ENCODE measurements at places on chromosomes 13 and 19.

- DNase-seq = peak; percentile 81
Observed at GRCh38 chr19:13001502-13002165, 6.4 kb downstream of the NFIX start.

- DNase-seq = no peak
Observed at GRCh38 chr13:106104281-106104901, 431.1 kb downstream of the EFNB2 start.

DNA sequence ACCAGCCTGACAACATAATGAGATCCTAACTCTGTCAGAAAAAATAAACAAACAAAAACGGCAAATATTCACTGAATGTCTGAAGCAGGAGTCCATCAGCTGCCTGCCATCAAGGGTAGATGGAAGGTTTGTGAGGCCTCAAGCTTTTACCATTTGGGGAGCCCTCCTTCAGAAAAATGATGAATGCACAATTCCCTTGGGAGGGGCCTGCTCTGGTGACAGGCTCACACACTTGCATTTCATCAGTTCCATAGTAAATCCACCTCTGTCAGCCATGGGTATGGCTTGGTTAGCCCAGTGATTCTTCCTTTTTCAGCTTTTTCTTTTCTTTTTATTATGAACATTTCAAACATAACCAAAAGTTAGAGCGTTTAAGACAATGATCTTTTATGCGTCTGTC lies 26.3 kb upstream of the KATNAL1 start:
- no peak for DNase-seq

GRCh38 chr13:97896446-97896845 lies 57.0 kb upstream of the IPO5 start:
- DNase-seq = no peak

DNA sequence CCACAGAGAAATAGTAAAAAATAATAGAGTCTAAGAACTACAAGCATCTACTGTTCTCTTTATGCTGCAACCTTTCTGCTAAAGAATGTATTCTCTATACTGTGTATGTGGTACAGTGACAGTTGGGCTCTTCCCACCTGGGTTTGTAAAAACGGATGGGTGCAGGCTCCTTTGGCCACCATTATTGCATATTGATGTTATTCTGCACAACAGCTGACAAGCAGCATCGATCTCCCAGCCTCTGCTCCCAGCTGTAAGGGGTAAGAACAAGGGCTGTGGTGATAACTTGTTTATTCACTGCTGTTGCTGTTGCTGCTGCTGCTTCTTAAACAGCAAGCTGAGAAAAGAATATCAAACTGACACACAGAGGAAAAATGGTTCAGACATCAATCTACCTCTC lies 56.1 kb downstream of the KCNRG start:
- DNase-seq = no peak

- DNase-seq = no peak
Observed at GRCh38 chr19:33429891-33430673, 56.6 kb downstream of the CEBPG start.

DNA sequence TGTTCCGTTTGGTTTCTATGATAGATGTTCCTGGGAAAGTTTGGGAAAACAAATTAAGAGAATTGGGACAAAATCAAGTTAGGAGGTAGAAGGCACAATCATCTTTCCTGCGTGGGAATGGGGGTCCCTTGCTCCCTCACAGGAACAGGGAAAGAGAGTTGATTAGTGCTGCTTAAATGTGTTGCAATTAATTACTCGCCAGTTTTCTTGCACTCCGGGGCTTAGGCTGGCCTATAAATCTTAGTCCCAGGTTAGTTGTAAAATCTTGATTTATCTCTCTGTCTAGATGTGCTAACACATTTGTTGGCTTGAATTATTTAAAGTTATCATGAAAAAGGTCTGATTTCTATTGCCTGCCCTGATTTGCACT lies 10.1 kb downstream of the B3GLCT start:
- DNase-seq = no peak

DNA sequence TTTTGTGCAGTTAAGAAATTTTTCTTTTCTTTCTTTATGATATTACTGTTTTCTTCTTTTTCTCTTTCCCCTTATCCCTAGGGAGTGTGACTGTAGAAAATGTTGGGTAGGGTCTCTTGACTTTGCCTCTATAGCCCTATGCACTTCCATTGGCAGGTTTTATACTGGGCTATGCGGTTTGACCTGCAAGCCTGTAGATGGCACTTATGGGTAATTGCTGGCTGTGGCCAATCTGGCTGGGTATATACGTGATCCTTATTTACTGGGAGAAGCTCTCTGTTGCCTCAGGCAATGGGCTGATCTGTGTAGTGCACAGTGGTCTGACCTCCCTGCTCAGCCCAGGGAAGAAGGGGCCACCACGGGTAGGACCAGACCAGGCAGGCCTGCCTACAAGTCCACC lies 78.8 kb downstream of the RAP2A start:
- no peak for DNase-seq

- no peak for DNase-seq
Observed at GRCh38 chr19:31545777-31546176, 196.5 kb upstream of the TSHZ3 start.

DNA sequence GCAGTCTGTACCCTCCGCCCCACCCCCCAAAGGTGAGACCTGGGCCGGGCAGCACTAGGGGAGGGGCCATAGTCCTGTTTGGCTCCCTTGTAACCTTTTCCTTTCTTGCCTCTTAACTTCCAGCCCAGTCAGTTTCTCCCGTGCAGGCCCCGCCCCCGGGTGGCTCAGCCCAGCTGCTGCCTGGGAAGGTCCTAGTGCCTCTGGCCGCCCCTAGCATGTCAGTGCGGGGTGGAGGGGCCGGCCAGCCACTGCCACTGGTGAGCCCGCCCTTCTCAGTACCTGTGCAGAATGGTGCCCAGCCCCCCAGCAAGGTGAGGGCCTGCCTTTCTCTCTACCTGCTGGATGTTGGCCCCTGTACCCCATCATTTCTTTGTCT lies 10.5 kb upstream of the PRR19 start:
- DNase-seq = no peak

GRCh38 chr13:21216332-21216731 lies 39.9 kb downstream of the MRPL57 start:
- DNase-seq = no peak

GRCh38 chr19:8567522-8568172 lies 9.6 kb downstream of the MYO1F start:
- no peak for DNase-seq

- DNase-seq = no peak
Observed at GRCh38 chr13:20473139-20473538, 52.5 kb downstream of the CRYL1 start.

DNA sequence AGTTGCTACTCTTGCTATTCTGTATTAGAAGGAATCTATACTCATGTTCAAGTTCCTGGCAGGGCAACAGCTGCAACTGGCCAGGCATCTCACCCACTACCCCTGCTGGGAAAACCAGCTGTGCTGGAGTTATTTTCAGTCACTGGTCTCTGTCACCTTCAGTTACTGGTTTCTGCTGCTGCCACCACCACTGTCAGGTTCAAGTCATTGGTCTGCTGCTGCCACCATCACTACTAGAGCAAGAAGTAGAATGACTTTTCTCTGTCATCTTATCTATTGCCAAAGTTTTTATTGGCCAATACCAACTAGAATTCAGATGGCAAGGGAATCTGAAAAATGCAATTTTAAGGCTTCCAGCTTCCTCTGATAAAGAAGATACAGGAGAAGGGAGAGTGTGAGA lies 1615.2 kb downstream of the OLFM4 start:
- no peak for DNase-seq

GRCh38 chr19:39839678-39840327 lies 5.8 kb upstream of the DYRK1B start:
- no peak for DNase-seq

- DNase-seq = no peak
Observed at GRCh38 chr13:77544355-77544754, 8.8 kb downstream of the SCEL start.

DNA sequence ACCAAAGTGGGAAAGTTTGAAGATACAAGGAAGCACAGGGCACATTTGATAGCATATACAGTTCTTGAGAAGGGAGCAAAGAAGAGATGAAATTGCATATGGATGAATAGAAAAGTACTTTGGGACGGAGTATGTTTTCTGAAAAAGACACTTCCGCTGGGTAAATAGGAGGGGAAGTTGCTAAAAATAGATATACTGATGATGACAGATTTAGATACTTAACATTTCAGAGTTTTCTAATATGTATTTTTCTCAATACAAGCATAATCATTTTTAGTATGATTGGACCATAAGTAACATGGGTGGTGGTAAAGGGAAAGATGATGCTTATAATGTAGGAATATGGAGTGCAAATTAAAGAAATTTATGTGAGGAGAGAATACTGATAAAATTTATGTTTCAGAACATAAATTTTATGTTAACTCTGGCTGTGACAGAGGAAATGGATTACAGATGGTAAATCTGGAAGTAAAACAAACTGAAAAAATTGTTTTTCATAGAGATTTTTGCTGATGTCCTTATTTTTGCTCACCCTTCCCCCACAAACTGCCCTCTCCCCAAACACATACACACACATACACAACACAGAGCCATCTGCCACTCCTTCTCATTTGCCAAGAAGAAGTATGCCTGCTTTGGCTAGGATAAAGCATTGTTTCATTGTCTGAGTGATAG lies 583.9 kb upstream of the MIR17HG start:
- no peak for DNase-seq

DNA sequence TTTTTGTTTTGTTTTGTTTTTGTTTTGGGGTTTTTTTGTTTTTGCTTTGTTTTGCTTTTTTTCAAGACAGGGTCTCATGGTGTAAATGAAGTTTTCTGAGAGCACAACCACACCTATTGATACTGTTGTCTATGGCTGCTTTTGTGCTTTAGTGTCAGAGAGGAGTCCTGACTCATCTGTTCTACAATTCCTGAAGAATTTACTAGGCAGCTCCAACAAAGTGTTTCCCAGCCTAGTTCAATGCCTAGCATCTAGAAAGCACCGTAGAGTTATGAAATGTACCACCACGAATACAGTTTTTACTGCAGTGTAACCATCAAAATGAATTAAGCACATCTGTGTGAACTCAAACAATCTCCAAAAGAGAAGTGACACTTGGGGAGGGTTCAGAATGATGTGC lies 21.2 kb downstream of the SAFB start:
- DNase-seq = no peak

- DNase-seq = peak; percentile 39
Observed at GRCh38 chr13:43785650-43786471, 911 bp downstream of the ENOX1 start.

- no peak for DNase-seq
Observed at GRCh38 chr13:49569993-49570689, 15.2 kb downstream of the RCBTB1 start.

DNA sequence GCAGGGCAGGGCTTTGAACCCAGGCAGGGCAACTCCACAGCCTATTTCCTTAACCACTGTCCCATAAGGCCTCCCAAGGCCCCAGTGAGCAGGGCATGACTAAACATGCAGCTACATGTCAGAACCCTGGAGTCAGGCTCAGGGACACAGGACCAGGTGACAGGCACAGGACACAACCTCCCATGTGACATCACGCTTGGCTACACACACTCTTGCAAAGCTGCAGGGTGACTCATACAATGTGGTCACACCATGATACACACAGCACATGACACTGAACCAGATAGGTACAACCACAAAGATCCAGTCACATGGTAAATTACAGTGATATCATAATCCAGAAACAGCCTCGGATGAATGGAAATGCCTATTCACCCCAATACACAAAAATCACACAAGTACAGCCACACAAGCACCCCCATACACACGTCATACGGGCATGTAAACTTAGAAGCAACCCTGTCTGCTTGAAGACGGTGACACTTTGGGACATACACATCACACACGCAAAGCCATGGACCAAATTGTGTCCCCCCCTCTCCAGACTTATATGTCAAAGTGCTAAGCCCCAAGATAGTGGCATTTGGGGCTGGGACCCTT lies 14.5 kb downstream of the KLK4 start:
- DNase-seq = no peak

- DNase-seq = peak; percentile 69
Observed at GRCh38 chr13:41061914-41062837, 867 bp downstream of the WBP4 start.

DNA sequence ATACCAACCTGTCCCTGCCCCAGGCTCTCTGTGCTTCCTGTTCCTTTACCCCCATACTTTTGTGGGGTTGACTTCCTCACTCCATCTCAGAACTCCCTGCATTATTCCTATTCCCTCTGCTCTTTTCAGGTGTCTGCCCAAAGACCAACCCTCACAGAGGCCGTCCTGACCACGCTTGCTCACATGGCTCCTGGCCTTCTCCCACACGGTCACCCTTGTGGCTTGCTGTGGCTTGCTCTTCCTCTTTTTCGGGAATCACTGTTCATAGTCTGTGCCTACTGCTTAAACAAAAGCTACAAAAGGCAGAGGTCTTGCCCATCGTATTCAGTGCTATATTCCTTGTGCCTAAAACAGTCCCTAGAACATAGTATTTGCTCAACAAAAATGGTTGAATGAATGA lies 25.2 kb upstream of the ARGLU1 start:
- no peak for DNase-seq

DNA sequence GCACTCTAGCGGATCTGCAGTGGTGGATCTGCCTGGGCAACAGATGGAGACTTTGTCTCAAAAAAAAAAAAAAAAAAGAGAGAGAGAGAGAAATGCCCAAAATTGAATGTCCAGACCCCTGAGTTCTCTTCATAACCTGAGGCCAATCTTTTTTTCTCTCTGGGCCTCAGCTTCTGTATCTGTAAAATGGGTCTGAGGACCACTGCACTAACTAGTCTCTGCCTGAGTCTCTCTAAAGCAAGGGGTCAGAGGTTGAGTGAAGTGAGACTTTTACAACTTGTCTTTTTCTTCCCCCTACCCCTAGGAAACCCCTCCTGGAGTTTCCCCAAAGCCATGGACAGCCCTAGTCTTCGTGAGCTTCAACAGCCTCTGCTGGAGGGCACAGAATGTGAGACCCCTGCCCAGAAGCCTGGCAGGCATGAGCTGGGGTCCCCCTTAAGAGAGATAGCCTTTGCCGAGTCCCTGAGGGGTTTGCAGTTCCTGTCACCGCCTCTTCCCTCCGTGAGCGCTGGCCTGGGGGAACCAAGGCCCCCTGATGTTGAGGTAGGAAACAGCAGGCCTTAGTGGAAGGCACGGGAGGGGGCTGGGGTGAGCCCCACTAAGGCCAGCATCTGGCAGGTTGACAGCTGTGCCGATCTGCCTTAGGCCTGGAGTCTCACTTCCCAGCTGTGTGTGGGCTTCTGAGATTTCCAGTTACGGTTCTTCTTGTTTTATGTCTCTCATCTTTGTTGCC lies 1.8 kb downstream of the TMEM91 start:
- DNase-seq = no peak

- no peak for DNase-seq
Observed at GRCh38 chr19:34837262-34837661, 64.2 kb upstream of the ZNF599 start.

GRCh38 chr13:109096101-109096500 lies 466.7 kb downstream of the MYO16 start:
- no peak for DNase-seq

GRCh38 chr13:85313761-85314503 lies 485.3 kb downstream of the SLITRK6 start:
- no peak for DNase-seq

DNA sequence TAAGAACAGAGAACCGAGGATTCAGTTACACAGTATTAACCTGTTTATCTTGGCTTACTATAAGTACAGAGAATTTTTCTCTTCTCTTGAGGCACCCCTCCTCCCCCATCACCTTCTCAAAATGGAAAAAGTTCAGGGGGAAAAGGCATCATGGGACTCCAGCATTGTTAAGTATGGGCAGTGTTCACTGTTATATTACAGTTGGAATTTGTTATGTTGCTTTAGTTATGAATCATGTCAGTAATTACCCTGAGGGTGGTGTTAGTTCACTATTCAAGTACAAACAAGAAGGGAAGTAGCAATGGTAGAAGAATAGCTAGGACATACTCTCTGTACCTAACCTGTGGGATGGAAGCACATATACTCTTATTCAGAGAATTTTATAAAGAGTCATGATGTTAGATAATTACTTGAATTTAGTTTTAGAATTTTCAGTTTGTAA lies 12.0 kb downstream of the LPAR6 start:
- DNase-seq = no peak

Measured in anterior cingulate cortex (tissue), 58 donors.